ENCODE measurements at places on chromosomes 4 and X.

- DNase-seq = no peak
Measured at GRCh38 chrX:40083120-40083978, 14.4 kb downstream of the BCOR start.

DNA sequence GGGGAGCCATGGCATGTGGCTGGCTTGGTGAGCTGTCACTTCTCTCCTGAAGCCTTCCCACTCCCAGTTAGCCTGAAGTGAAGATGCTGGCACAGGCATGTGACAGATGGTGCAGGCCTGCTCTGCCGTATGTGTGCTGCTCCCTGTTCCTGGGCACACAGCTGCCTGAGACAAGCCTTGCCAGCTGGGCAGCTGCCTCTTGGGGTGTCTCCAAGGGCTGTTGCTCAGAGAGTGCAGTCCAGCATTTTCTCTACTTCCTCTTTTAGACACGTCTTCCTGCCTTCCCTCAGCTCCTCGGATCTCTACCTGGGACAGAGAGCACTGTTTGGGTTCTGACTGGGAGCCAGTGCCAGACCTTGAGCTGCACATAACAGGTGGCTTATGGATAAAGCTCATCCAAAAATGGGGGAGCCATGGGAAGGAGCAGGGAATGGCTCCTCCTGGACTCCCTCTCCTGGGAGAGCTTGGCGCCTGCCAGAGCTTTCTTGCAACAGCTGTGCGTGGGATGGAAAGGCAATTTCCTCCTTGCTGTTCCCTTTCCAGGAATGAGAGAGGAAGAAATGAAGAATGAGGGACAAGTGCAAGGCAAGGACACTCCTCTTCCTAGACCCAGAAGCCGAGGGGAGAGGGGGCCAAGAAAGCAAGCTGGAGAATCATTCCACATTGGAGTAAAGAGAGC is 132.9 kb downstream of the MSL3 start:
- no peak for DNase-seq

GRCh38 chrX:110786486-110786885 is 9.1 kb downstream of the CHRDL1 start:
- DNase-seq = no peak

- DNase-seq = no peak
Measured at GRCh38 chr4:3605491-3605890, 73.3 kb upstream of the LRPAP1 start.

GRCh38 chr4:142984871-142985585 is 138.9 kb upstream of the INPP4B start:
- DNase-seq = no peak
